ENCODE measurements at places on chromosomes 12 and 14.

DNA sequence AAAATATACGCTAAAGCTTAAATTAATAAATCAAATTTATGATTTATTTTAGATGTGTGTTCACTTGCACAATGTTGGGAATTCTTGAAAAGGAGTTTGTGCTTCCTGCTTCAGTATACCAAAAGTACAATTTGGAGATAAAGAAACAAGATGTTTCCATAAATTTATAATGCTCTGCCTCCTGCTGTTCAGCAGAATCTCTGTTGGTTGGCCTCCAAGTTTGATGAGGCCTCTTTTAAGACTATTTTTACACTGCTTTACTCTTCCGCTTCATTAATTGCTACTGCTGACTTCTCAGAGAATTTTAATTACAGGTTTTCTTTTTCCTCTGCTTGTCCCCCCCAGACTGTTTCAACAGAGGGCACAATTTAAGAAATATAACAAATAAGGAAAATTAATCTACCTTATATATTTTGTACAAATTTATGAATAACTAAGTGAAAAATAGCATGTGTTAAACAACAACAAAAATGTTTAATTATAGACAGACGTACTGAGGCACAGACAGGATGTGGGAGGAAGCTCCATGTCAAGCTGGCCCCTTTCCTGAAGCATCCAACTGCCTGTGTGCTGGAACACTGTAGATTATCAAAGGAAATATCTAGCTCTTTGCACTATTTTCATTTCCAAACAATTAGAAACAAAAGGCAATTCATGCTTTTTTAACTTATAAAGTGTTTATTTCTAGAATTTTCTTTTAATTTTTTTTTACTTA lies 83.9 kb downstream of the PIK3C2G start:
- DNase-seq, result no peak

- DNase-seq, result peak; percentile 15
These were observed 111.9 kb downstream of the LRRK2 start for GRCh38 chr12:40336573-40337199.

GRCh38 chr12:41962171-41962572 lies 182.5 kb downstream of the GXYLT1 start:
- no peak for DNase-seq

- no peak for DNase-seq
These were observed 7.9 kb downstream of the ABCB9 start for GRCh38 chr12:122958198-122958888.

DNA sequence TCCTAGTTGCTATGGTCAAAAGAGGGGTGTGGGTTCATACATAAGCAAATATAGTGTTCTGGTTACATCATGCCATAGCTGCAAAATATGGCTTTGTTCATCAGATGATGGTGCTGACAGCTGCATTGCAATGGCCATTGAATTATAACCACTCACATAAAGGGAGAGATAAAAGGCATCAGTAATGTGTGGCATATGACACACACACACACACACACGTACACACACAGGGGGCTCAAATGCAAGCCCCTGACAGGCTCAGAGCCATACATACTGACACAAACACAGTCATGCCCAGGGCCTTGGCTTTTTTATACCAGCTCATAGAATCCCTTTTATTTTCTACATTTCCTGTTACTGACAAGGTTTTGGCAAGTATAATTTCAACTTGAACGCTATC lies 698.9 kb downstream of the BCL11B start:
- no peak for DNase-seq

DNA sequence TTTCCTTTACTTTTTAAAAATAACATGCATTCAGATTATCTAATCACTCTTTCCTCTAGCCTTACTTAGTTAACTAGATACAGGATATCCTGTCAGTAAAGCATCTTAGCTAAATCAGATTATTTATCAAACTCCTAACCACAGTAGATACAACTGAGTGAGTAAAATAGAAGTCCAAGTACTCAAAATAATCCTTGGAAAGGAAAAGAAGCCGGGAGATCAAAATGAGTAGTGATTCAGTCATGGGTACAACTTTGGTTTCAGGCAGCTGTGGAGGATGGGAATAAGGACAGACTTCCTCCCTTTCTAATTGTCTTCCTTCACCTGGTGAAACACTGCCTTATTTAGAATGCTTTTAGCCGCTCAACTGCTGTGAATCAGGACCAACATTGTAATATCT lies 29.4 kb downstream of the GNG2 start:
- DNase-seq, result no peak

DNA sequence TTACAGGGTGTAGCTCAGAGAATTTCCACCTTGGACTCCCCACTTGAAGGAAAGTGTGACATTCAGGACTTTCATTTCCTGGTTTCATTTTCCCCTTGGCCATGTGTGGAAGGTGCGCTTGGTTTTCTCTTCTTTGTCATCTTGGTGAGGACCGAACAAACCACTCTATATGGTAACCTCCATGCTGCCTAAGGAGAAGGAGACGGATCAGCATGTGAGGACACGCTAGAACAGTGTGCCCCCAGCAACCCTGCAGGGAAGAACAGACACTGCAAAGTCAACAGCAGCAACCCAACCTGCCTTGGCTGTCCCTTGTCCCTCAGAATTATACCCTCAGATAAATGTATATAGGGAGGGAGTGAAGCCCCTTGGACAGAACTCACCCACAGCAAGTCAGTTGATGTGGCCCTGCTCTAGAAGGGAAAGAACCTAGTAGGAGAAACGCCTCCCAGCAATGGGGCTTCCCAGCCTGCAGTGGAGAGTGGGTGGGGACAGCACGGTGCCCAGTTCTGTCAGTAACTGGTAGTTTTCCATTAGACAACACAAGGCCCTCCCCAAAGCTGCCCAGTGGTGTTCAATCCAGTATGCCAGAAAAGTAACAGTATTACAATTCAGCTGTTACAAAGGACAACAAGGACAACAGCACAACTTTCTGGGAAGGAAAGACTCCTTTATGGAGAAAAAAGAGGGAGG lies 18.9 kb upstream of the COCH start:
- DNase-seq, result no peak

DNA sequence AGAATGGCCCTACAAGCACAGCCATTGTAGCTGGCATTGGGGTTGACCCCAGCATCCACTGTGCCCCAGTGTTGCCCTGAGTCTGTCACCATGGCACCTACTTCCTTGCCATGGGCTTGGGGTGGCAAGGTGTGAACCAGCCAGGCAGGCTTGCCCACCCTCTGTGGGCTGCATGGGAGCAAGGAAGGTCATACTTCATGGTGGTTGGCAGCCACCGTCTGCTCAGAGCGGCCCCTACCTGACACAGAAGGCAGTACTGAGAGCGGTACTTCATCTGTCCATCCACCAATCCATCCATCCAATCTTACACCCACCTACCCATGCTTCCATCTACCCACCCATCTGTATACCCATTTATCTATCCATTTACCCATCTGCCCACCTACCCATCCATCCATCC lies 160.1 kb downstream of the KIF26A start:
- no peak for DNase-seq

Measured in kidney tubule cell (primary cell).